KBM-7 (cell line): ENCODE measurements at places on chromosomes 11 and 22.

GRCh38 chr11:6405052-6405667 lies 13.7 kb downstream of the APBB1 start:
- DNase-seq, result no peak

- DNase-seq, result no peak
Measured at GRCh38 chr11:59582006-59582405, 33.6 kb downstream of the OSBP start.

GRCh38 chr11:120295099-120295498 lies 30.0 kb upstream of the TLCD5 start:
- DNase-seq, result no peak

- DNase-seq, result peak; percentile 42
Measured at GRCh38 chr11:134223121-134223520, 646 bp downstream of the NCAPD3 start.

- DNase-seq, result no peak
Measured at GRCh38 chr22:40966726-40967085, 15.5 kb downstream of the RBX1 start.

GRCh38 chr11:45794169-45794568 lies 10.8 kb upstream of the SLC35C1 start:
- DNase-seq, result no peak

DNA sequence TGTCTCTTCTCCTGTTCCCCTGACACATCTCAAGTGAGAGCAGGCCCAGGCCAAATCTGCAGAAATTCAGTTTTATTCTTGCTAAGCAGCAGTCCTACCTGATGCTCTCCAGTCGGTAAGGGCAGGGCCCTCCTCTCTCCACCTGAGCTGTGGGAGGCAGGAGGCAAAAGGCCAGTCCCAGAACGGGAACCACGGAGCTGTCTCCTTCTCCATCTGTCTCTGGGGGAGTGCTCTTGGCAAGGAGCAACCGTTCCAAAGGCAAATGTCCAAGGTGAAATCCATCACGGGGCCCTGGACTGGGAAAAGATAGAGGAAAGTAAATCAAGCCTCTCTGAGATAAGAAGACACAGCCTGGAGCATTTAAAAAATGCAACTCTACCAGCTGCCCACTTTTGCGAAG lies 65.2 kb upstream of the CDON start:
- no peak for DNase-seq

DNA sequence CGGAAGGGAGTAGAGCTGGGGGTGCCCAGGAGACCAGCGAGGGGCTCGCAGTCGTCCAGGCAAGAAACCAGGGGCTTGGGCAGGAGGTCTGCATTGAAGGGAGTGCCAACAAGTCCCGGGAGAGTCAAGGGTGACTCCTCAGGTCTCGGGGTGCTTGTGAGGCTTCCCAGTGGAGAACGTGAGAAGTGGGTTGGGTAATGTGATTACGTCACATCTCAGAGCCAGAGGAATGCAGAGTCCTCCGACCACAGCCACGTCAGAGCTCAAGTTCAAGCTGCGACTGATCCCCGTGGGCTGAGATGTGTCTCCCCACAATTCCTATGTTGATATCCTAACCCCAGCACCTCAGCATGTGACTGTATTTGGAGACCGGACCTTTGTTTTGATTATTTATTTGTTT lies 89.7 kb upstream of the SHANK2 start:
- no peak for DNase-seq

GRCh38 chr11:123493349-123494063 lies 63.4 kb downstream of the GRAMD1B start:
- DNase-seq, result no peak
